ENCODE measurements at places on chromosomes 7 and 10.
A peak's percentile ranks its signal among the peaks of the same experiment; 100 is the strongest.

- no peak for DNase-seq
These were observed 796.2 kb downstream of the CCSER2 start for GRCh38 chr10:85124603-85125051.

GRCh38 chr10:102714621-102715455 lies at the start of gene SFXN2:
Gene SFXN2, plus strand, starts transcription at chr10:102714636. Its CDS starts 12,001 bp downstream, at chr10:102726637.
- no peak for DNase-seq

- no peak for DNase-seq
These were observed 8.9 kb upstream of the LBX1 start for GRCh38 chr10:101237982-101238731.

DNA sequence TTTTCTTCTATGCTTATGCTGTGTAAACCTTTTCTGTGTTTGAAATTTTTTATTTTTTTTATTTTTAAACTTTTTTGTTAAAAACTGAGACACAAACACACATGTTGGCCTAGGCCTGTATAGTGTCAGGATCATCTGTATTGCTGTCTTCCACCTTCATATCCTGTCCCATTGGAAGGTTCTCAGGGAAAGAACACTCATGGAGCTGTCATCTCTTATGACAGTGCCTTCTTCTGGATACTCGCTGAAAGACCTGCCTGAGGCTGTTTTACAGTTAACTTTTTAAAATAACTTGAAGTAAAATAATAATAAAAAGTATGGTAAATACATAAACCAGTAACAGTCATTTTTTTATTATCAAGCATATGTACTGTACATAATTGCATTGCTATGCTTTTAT lies 34.1 kb downstream of the CREM start:
- DNase-seq, result no peak

DNA sequence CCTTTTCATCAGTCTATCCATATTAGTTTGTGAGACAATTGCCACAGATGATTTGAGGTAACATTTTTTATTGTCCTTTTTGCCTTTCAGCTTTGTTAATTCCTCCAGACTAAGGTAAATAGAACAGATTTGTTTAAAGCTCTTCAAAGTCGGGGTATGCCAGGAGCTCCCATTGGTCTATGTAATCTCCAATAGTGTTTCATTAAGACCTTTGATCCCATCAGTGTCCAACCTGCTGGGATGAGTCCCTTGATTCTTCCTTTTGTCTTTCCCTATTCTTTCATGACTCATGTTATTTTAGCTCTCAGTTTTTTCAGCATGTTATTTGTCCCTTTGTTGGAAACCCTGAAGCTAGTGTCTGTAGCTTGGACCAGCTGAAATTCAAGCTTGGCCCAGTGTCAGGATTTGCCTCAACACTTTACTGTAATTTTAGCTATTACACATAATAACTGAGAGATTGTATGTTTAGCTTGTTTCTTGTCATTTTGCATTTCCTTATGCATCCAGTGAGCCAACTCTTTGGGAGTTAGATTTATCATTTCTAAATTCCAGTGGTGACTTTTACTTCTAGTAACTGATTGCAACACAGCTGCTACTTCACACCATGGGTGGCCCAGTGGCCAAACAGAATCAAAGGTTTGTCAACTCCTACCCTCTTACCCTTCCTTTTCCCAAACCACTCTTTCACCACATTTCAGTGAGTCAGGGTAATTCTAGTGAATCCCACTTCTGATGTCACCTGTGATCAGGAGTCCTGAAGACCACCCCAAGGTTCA lies 15.3 kb downstream of the AGBL3 start:
- DNase-seq, result no peak

DNA sequence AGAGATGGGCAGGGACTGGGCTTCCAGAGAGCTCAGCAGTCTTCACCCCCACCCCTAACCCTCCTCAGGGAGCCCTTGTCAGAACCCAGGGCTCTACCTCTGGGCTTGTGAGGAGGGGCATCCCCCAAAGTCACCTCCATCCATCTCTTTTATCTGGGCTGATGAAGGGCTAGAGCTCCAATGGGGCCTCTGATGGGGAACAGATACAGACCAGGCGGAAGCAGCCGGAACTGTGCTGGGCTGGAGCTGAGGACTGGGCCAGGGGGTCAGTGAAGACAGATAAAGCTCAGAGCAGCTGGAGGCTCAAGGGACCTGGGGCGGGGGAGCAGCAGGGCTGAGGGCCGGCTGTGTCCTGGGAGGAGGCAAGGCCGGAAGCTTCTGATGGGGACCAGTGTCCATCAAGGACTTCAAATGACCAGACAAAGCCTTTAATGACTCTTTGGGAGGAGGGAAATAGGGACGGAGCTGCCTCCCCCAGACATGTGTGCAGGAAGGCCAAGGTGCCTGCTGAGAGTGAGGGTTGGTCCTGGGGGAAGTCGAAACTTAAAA lies 10.2 kb downstream of the KAZALD1 start:
- no peak for DNase-seq

DNA sequence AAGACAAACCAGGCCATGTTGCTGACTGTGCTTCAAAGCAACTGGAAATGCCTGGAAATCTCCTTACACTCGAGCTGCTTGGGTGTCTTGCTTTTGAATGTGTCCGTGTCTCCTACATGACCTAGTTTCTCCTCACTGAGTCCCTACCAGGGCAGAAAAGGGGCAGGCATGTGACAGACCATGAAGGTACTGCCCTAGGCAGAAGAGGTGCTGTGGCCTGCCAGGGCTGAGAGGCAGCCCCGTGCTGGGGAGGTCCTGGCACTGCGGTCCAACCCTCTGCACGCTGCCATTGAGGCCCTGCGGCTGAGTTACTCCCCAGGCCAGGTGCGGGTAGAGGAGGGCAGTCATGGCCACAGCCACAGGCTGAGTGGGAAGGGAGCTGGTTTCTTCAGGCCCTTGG lies 159.3 kb downstream of the LYZL1 start:
- DNase-seq, result no peak

- DNase-seq, result no peak
These were observed 782.1 kb upstream of the LRRN3 start for GRCh38 chr7:110308791-110309190.

GRCh38 chr7:130037703-130038102 lies 13.5 kb downstream of the ZC3HC1 start:
- DNase-seq, result no peak

GRCh38 chr7:33882040-33882837 lies 23.1 kb upstream of the BMPER start:
- DNase-seq, result no peak

DNA sequence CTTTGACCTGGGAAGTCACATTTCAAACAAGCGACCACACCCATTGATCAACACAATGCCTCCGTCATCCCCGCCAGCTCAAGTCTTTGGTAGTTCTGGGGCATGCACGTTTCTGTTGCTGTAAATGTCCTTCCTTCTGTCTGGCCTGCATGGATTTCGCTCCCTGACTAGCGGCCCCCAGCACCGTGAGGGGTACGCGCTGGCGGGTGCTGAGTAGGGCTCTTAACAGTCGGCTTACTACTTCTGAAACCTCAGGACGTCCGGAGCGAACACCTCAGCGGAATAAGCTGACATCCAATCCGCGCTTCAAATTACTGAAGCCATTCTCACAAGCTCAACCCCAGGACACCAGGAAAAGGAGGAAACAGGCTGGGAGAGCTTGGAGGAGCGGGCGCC lies 505 bp downstream of the NUDCD3 start:
- no peak for DNase-seq

- no peak for DNase-seq
These were observed 17.2 kb downstream of the ZNF488 start for GRCh38 chr10:47366731-47367460.

- DNase-seq, result no peak
These were observed 51.0 kb upstream of the NOBOX start for GRCh38 chr7:144454256-144455039.

DNA sequence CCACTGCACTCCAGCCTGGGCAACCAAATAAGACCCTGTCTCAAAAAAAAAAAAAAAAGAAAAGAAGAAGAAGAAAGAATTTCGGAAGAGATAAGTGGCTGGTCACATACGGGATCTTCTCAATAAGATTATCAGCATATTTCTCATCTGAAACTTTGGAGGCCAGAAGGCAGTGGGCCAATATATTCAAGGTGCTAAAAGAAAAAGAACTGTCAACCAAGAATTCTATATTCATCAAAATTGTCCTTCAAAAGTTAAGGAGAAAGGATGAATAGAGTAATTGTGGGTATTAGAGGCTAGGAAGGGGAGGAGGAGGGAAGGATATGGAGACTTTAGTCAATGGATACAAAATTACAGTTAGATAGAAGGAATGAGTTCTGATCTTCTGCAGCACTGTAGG lies 43.9 kb upstream of the NANOS1 start:
- DNase-seq, result no peak

- DNase-seq, result no peak
These were observed 4.4 kb downstream of the MSRB2 start for GRCh38 chr10:23099816-23100215.

GRCh38 chr10:26488344-26488743 lies 50.2 kb downstream of the APBB1IP start:
- no peak for DNase-seq

GRCh38 chr7:98329791-98330373 lies 48.4 kb downstream of the BRI3 start:
- DNase-seq, result peak; percentile 33

DNA sequence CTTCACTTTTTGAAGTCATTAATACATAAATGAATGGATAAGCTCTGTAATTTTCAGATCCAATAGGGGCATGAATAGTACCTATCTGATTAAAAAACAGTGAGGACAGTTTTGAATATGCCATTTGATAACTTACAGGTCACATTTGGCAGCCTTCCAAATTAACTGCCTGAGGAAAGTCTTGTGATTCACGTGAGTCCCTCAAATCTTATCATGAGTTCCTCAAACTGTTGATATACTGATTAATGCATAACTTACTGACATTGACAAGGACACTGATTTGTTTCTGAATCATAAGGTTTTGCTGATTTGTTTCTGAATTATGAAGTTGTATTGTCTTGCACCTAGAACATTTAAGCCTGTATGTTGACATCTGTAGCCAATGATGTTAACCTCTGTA lies 55.1 kb downstream of the ANKMY2 start:
- no peak for DNase-seq

GRCh38 chr10:78408671-78409472 lies 375.2 kb downstream of the RPS24 start:
- no peak for DNase-seq

- no peak for DNase-seq
These were observed 151.2 kb downstream of the AUTS2 start for GRCh38 chr7:69749372-69749979.

- DNase-seq, result no peak
These were observed 79.9 kb upstream of the EN2 start for GRCh38 chr7:155377838-155378579.
